Natural killer cell (primary cell): ENCODE measurements at places on chromosomes 2 and 18. TPM values are rescaled to one million over a fixed set of nuclear protein-coding genes. Genes with fewer than 3 reads are reported as not detected.
A peak's percentile ranks its signal among the peaks of the same experiment; 100 is the strongest.

The COLEC11 gene
- not detected for total RNA-seq

The OSBPL6 gene
- not detected for total RNA-seq

DNA sequence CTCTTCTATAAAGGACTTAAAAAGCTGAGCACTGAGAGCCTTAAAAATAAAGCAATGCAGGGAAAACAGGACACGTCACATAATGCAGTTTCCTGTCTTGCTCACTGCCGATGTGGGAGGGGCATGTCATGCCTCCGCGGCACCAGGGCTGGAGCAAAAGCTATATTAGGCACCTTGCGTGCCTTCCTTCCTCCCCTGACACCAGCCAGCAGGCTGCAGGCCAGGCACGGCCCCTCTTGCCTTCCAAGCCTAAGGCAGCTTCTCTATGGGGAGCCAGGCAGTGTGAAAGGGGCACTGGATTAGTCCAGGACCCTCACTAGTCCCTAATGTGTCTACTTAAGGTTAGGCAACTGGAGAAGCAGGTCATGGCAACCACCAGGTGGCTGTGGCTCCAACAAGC lies 26.3 kb downstream of the MRPL35 start:
- no peak for DNase-seq

The EMILIN1 gene
- 0.31 TPM for total RNA-seq

The VWA3B gene
- total RNA-seq = not detected

DNA sequence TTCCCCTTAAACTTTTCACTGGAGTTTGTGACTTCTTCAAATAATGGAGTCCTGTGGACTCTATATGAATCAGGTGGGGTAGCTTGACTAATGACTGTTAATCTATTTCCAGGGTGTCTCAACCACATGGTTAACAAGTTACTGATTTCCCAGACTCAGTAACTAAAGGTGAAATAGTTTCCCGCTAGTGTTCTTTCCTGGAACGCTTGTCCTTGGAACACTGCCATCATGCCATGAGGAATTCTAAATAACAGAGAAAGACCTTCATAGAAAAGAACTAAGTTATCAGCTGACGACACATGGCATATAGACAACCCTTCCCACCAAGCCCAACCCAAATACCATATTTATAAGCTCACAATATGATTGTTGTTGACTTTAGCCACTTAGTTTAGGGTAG lies 1027.9 kb upstream of the FAM98A start:
- DNase-seq = no peak

DNA sequence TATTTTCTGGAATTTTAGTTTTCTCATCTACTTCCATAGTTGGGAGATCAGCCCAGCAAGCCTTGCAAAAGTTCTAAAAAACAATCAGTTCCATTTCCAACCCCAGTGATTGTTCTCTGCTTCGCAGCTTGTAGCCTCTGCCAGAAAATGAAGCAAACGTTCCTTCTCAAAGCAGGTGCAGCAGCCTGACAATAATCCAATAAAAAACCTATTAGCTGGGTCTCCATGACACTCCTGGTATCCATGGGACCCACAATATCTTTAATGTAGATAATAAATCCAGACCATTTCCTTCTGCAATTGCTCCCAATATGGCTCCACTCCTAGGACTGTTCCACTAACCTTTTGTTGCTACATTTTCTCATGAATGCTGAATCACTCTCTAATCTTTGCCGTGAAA lies 140.8 kb upstream of the SETBP1 start:
- DNase-seq = no peak

- no peak for DNase-seq
Measured at GRCh38 chr18:54958704-54959625, at the start of gene CCDC68. Gene CCDC68 (minus strand): TSS chr18:54959461. CDS start chr18:54942791, 16,670 bp downstream.

- DNase-seq = no peak
Measured at GRCh38 chr2:136085453-136086209, 32.3 kb downstream of the CXCR4 start.

DNA sequence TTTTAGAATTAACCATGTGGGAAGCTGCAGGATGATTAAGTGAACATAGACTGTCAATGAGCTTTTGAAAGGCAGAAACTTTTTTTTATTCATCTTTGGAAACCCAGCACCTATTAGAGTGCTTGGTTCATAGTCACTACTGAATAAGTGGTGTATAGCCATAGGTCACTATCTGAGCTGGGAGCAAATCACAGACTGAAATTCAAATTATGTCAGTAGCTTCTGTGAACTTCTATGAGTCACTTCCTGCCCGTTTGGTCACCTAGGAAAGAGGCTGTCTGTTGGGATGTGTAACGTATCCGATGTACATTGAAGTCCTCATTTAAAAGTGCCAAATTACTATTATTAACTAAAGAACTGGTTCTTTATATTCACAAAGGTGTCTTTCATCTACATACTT lies 20.5 kb upstream of the SLC40A1 start:
- no peak for DNase-seq

- DNase-seq = peak; percentile 75
Measured at GRCh38 chr2:10028988-10029874, 14.1 kb upstream of the KLF11 start.

The DSG4 gene
- total RNA-seq = not detected

DNA sequence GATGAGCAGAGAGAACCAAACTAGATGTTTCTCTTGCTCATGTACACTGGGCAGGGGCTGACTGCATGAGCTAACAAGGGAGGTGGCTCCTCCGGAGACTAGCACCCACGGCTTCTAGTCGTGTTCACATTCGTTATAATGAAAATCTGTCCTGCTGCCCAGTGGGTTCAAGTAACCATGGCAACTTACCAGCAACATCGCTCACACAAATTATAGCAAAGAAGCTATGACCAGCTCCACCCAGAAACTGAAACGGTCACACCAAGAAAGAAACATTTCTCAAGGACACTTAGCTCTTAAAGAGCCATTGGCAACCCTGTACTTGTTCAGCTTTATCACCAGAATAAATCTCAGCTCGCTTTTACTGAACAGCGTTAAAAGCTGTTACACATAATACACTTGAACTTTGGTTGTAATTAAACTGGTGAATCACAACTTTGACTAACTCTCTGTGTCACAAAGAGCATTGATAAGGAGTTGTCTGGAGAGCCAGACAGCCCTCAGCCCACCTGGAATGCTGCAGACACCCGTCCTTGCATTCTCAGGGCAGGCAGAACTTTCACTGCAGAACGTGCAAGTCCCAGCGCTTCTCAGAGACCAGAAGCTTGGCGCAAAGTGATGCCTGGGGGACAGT lies 141.2 kb downstream of the PID1 start:
- DNase-seq = no peak

- no peak for DNase-seq
Measured at GRCh38 chr18:7617738-7618422, 50.8 kb downstream of the PTPRM start.

The REEP1 gene
- total RNA-seq = not detected

DNA sequence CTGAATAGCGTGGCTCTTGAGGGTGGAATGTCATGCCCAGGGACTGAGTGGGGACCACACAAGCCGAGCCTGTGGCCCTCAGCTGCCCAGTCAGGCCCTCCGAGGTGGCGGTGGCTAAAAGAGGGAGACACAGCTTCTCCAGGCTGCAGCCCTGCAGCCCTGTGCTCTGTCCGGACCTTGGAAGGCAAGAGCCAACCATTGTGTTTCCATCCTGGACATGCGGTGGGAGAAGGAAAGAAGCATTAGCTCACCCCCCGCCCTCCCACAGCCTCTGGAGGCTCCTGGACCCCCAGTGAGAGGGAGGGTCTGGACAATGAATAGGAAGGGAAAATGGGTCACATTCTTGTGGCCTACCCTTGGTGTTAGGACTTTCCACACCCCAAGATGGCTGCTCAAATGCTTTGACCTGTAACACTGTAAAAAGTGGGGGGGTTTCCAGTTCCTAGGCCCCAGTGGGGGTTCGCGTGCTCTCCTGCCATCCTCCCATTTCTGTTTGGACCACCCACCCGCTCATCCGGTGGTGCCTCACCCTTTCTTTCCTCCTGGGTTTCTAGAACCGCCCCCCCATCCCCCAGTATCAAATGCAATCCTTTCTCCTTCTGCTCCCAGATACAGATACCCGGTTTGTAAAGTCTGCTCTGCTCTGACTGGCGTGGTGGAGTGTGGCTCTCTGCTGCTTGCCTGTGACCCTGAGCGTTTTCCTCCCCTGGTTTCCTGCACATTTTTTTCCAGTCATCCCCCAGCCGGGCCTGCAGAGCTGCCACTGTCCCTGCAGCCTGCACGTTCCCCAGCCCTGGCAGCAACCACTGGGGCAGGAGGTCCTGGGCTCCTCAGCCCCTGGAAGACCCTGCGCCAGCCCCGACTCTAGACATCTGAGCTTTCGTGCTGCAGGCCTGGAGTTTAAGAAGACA lies 36.3 kb upstream of the SMAD7 start:
- no peak for DNase-seq

DNA sequence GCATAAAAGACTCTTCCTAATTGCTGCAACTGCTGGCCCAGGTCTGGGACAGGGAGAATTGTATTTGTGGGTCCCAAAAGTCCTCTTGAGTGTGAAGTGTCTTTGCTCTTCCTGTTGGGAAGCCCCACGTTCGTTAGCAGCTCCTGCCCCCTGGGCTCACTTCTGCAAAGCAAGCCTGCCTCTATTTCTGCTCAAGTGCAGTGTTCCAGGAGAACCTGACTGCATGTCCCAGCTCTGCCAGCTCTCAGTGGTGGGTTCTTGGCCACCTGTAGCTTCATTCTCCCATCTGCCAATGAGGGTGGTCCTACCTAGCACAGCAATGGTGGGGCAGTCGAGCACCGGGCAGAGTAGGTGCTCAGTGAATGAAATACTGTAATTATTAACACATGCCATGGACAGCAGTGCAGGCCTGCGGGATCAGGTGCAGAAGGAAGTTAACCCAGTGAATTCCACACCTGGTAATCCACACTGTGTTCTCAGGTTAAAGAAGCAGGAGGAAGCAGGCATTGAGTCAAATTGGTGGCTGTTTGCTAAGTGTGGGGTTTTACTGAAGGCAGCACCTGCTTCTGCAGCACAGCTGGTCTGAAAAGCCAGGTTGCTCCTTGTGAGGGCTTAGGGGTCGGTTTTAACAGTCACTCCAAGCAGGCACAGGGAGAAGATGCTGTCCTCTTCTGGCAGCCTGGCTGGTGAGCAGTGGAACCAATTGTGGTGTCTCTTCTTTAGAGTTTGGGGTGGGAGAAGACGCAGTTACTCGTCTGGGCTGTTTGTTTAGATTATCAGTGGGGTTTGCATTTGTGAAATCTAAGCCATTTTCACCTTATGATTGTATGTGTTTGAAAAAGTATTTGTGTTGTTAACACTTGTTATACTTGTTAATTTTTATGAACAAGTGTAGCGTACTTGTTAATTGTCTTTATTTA lies 54.3 kb downstream of the DGKD start:
- DNase-seq = peak; percentile 42

The LYPD6 gene
- not detected for total RNA-seq
